ENCODE measurements at places on chromosomes 13 and 19. TPM values are rescaled to one million over a fixed set of nuclear protein-coding genes. Genes with fewer than 3 reads are reported as not detected.

RNF225 gene
- polyA plus RNA-seq = not detected

OR10H1 gene
- not detected for polyA plus RNA-seq

ZNF681 gene
- 0.13 TPM for polyA plus RNA-seq

NCAN gene
- polyA plus RNA-seq = not detected

SHISA7 gene
- polyA plus RNA-seq = not detected

IL12RB1 gene
- polyA plus RNA-seq = 83.3 TPM

BRCA2 gene
- polyA plus RNA-seq = 2.5 TPM

FPR3 gene
- not detected for polyA plus RNA-seq

KLK5 gene
- not detected for polyA plus RNA-seq

APOC1 gene
- polyA plus RNA-seq = 0.47 TPM

Data from immature natural killer cell (primary cell).